KG1 (cell line): ENCODE measurements at places on chromosomes 16 and 17.

GRCh38 chr16:90057738-90058173 is 19.4 kb downstream of the PRDM7 start:
- DNase-seq: no peak

DNA sequence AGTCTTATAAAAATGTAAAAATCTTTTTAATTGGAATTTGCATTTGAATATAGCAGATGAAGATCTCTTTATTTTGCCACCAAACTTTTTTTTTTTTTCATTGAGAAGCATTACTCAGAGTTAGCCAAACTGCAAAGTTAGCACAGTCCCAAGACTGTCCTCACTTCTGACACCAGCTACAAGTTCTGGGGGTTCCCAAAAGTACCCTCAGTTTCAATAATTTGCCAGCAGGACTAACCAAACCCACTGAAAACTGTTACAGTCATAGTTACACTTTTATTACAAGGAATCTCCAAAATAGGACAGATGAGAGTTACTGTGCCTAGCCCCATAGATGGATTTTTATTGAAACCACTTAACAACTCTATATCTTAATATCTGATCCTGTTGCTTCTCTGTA is 144.1 kb downstream of the CHD9 start:
- no peak for DNase-seq

GRCh38 chr17:14833201-14833785 is 431.8 kb downstream of the PMP22 start:
- no peak for DNase-seq

- DNase-seq: no peak
Measured at GRCh38 chr17:66678827-66679226, 156.1 kb upstream of the CACNG5 start.

DNA sequence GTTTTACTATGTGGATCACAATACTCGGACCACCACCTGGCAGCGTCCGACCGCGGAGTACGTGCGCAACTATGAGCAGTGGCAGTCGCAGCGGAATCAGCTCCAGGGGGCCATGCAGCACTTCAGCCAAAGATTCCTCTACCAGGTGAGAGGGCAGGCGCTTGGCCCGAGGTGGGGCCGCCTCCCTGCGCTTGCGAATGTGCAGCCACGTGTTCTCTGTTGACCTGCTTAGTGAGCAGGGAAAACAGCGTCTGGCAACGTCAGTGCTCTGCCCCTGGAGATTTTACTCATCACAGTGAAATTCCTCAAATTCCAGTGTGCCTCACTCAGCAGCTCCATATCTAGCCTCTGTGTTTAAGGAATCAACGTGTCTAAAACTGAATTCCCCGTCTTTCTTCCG is 33.4 kb upstream of the CLEC18A start:
- DNase-seq: no peak

DNA sequence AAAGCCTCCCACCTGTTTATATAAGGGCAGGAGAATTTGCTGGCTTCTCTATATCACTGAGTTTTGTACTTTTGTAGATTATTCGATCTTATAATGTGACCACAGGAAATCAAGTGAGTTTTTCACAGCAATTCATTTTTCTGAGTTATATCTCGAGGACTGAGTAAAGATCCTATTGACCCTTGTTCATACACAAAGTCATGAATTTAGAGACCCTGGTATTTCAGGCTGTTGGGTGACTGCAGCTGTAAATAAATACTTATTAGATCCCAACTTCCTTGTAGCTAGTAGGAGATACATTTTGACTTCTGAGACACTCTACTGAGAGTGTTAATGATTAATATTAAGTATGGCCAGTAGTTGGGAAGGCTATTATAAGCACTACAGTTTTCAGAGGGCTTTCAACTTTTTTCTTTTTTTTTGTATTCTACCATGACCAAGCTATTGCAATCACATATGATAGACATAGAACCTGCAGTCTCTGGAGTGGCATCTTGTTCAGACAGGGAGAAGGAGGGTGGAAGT is 3.2 kb upstream of the KRT20 start:
- DNase-seq: no peak

DNA sequence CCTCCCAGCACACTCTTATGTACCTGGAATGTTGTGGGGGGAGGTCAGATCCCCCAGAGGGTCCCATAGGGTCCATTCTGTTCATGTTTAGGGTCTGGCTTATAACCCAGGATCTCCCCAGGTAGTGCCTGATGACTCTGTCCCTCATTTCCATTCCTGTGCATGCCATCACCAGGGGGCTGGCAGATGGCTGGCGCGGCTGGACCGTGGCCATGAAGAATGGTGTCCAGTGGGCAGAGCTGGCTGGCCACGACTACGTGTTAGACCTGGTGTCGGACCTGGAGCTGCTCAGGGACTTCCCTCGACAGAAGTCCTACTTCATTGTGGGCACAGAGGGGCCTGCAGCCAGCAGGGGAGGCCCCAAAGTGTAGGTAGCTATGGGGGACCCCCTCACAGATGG is 35.0 kb upstream of the ALKBH5 start:
- no peak for DNase-seq

DNA sequence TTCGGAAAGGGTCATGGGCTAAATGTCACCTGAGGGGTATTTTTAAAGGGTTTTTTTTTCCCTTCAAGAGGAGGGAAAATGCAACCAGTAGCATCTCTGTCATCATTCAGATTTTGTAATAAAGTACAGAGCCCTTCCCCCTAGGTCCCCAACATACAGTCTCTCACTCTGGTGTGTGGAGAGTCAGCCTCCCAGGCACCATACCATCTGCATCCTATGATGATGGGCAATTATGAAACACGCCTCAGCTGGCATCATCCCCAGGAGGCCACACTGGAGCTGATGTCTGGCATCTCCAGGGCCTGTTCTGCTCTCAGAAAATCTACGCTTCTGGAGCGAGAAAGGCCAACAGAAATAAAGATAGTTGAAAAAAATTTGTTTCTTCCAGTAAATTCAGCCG is 32.0 kb downstream of the TBX4 start:
- no peak for DNase-seq

- DNase-seq: no peak
Measured at GRCh38 chr17:83083368-83084201, 4.2 kb downstream of the METRNL start.

GRCh38 chr16:77822661-77823060 is 34.3 kb downstream of the VAT1L start:
- no peak for DNase-seq

DNA sequence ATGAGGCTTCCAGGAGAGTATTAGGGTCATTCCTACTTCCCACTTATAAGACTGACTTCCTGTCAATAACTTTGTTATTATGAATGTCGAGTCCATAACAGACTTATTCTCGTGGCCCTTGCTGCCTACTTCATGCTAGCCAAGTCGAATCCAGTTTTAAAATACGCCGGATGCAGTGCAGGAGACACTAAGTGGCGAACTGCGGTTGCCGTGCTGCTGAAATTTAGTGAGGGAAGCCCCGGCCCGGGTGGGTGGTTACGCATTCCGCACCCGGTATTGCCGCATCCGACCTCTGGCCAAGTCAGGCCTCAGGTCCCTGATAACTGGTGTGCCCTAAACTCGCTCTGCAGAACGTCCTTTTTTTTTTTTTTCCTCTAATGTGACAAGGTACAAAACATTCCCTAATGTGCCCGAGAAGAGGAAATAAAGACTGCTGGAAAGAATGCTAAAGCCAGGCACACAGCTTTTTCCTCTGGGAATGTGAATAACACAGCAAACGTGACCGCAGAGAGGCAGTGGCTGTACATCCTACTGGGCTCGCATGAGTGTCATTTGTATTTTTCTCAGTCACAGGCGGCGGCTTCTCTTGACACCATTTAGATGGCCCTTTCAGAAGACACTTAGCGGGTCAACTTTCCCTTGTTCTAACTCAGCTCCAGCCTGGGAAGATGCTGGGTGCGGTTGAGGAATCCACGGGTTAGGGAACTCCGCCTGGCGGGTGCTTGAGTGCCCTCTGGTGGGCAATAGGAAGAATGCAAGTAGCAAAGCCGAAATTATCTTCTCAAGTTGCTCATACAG is 7.1 kb upstream of the AKTIP start:
- no peak for DNase-seq

- no peak for DNase-seq
Measured at GRCh38 chr17:10875984-10876555, 38.2 kb upstream of the PIRT start.

- no peak for DNase-seq
Measured at GRCh38 chr17:44069974-44070454, 521 bp upstream of the G6PC3 start.

DNA sequence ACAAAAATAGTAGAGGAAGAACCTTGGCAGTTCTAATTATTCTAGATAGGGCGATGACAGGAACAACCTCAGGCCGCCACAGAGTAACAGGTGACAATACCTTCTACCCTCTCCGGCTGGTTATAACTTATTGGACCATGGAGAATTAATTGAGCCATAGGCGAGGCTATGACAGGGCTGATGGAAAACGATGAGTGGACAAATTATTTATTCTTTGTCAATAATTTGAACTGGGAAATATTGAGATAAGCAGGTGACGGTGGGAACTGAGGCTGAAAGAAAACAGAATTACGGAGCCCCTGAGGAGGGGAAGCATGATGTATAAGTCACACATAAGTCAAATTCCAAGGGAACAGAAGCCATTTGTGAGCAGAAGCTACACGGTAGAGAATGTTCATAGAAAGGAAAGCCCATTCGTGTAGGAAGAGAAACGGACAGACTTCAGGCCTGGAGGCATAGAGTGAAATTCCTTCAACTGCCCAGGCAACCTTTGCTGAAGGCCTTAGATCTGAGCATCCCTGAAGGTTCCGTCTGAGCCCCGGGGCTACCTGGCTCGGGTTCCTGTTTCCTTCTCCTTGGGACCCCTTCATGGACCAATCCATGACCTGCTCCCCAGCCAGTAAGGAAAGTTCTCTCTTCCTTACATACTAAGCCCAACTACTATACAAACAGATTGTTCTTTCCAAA is 158.1 kb downstream of the MAP2K4 start:
- no peak for DNase-seq

DNA sequence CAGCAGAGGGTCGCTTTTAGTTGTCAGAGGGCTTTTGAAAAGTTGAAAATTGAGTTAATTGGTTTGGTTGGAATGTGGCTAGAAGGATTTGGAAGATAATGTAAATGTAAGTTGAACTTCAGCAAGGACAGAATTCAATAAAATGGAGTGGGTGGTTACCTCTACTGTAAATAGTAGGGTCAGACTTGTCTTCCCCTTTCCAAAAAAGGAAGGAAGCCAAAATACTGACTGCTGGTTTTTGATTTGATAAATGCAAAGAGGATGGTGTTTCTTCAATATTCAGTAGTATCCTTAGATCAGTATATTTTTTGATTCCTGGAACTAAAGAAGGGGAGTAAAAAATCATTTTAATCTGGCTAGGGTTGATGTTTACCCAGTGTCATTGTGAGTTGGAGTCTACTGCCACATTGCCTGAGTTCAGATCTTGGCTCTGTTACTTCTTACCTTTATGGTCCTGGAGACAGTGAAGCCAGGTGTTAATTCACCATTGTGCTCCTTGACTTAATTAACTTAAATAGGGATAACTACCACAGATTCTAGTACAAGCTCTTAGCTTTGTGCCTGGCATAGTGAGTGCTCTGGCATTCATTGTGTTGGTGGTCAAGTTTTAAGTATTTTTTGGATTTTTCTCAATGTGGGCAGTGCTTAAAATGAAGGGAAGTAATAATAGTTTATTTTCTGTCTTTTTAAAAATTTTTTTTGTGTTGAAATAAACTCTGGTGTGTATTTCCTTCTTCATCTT is 4.4 kb downstream of the HAPSTR1 start:
- DNase-seq: no peak

GRCh38 chr17:70169709-70170597 is 621 bp downstream of the KCNJ2 start:
- DNase-seq: no peak

DNA sequence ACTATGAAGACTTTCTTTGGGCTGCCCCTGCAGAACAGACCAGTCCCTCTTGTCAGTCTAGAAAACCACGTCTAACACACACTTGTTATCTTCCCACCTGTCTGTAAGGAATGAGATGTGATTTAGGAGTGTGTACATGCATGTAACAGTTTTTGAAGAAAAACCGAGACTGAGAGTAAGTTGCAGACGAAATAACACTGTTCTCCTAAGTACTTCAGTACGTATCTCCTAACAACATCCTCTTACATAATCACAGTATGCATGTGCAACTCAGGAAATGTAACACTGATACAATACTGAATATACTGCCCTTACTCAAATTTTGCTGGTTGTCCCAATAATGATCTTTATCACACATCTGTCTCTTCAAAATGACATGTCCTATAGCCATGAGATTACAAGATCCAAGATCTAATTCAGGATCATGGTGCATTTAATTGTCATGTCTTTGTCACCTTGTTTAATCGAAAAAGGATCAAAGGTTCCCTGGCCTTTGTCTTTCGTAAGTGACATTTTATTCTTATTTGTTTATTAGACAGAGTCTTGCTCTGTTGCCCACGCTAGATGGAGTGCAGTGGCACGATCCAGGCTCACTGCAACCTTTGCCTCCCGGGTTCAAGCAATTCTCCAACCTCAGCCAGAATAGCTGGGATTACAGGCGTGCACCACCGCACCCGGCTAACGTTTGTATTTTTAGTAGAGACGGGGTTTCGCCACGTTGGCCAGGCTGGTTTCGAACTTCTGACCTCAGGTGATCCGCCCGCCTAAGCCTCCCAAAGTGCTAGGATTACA is 25.6 kb downstream of the CREBBP start:
- no peak for DNase-seq

DNA sequence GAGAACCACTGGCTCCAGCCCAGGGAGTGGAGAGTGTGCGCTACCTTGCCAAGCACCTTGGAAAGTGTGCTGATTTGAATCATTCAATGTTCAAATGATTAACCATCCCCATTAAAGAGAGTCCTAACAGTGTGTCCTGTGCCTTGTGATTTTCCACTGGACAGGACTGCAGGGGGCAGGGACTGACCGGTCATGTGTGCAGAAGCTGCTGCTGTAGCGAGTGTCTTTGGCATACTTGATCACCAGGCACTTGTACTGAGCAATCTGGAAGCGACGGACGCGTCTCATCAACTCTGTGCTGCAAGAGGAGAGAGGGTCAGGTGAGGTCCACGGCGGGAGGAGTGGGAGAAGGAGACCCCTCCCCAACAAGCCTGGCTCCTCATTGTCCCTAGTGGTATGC is 2.0 kb downstream of the TK1 start:
- no peak for DNase-seq

GRCh38 chr16:80846680-80847079 is 42.3 kb upstream of the CDYL2 start:
- DNase-seq: no peak

- no peak for DNase-seq
Measured at GRCh38 chr16:80457871-80458270, 82.9 kb upstream of the DYNLRB2 start.

- no peak for DNase-seq
Measured at GRCh38 chr17:79252886-79253285, 178.3 kb downstream of the ENGASE start.
